ENCODE measurements at places on chromosomes 5 and 9. TPM values are rescaled to one million over a fixed set of nuclear protein-coding genes. Genes with fewer than 3 reads are reported as not detected.
A peak's percentile ranks its signal among the peaks of the same experiment; 100 is the strongest.

Gene MCC
- total RNA-seq = 8.1 TPM

Gene SLC35D2
- total RNA-seq = 35.0 TPM

Gene GRIA1
- total RNA-seq = 0.13 TPM

Gene TRPM3
- total RNA-seq = not detected

Gene SPINK6
- 1.2 TPM for total RNA-seq

Gene IL31RA
- total RNA-seq = 6.9 TPM

Gene PGM5
- total RNA-seq = 0.63 TPM

Gene LHX6
- total RNA-seq = 0.77 TPM

Gene FAM151B
- total RNA-seq = 0.27 TPM

GRCh38 chr9:115456515-115456914, 338.6 kb upstream of the TNC start:
- no peak for DNase-seq

- DNase-seq = no peak
These were observed 14.4 kb downstream of the SAP30L start for GRCh38 chr5:154460172-154460571.

- no peak for DNase-seq
These were observed 1.4 kb downstream of the MCCC2 start for GRCh38 chr5:71588533-71588885.

GRCh38 chr9:123816817-123817472, 113.0 kb downstream of the DENND1A start:
- peak; percentile 17 for DNase-seq

DNA sequence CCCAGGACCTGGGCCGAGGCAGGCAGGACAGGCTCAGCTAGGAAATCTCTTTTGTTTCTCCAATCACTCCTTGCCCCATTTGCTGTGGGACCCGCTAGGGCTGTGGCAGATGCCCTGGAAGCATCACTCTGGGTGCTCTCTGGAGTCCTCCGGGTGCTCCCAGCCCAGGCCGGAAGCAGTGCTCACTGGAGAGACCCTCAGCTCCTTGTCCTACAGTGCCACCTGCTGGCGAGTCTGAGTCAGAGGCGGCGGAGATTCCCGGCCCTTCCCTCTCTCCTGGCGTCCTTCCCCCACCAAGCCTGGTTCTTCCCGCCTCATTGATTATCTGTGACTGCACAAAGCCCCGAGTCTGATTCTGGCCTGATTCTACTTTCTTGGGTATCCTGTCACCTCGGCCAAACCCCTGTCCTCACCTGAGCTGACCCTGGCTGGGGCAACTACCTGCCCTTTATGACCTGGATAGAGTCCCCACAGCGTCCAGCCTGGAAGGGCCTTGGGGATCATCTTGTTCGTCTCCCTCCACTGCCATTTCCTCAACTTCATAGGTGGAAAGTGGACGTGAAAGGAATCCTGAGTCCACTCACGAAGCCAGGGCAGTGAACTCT, 7.3 kb upstream of the BARHL1 start:
- DNase-seq = peak; percentile 62

- no peak for DNase-seq
These were observed 157.4 kb upstream of the SPRY4 start for GRCh38 chr5:142482207-142482606.

DNA sequence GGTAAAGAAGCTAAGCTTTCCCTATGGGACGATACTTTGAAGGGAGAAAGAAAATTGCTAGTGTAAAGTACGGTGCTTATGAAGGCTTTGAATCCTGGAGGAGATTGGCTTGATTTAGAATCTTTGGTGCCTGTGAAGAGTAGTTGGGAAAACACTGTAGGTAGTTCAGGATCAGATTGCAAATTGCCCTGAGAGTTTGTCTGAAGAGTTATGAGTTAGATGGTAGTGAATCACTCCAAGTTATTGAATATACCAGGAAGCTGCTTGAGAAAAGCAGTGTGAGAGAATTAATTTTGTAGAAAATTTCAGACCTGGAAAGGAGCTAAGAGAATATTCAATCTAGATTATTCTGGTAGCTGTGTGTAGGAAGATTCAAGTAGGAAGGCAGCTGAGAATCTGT, 11.5 kb downstream of the MAN2A1 start:
- DNase-seq = no peak

GRCh38 chr9:16996901-16997491, 126.5 kb upstream of the BNC2 start:
- no peak for DNase-seq

- DNase-seq = no peak
These were observed 24.2 kb downstream of the PCDHGC5 start for GRCh38 chr5:141512911-141513626.

DNA sequence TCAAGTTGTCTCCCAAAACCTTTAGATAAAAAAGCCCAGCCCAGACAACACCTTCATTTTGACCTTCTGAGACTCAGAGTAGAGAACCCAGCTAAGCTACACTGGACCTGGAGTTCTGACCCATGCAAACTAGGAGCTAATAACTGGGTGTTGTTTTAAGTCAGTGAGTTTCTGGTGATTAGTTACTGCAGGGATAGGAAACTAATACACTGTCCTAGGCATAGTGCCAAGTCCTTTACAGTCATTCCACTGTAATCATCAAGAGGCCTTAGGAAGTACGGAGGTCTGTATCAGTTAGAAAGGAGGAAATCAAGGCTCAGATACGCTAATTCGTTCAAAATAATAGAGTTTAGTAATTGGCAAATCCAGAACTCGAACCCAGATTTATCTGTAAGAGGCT, 197.9 kb downstream of the KCTD16 start:
- DNase-seq = no peak

GRCh38 chr9:88949425-88949824, 41.8 kb upstream of the S1PR3 start:
- peak; percentile 39 for DNase-seq

- no peak for DNase-seq
These were observed 140.6 kb upstream of the RAD23B start for GRCh38 chr9:107142430-107142829.

GRCh38 chr5:175814691-175815090, 56.7 kb upstream of the CPLX2 start:
- DNase-seq = peak; percentile 84

DNA sequence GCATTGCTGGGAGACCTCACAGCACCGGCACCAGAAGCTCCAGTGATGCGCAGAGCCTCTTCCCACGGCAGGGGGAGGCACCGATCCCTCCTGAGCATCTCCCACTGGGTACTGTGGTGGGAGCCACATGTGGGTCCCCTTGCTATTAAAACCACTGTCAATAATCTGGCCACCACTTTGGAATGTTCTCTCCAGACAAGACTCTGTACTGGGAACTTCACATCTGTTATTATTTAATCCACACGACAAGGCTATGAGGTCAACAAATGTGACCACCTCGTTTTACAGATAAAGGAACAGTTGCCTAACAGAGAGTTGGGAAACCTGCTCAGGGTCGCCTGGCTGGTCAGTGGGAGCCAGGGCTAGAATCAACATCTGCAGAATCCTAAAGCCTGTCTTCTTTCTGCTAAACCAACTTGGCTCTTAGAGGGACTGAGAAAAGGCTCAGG, 72.7 kb downstream of the EPB41L4B start:
- DNase-seq = no peak

- DNase-seq = peak; percentile 3
These were observed 105.0 kb downstream of the FBXL7 start for GRCh38 chr5:15604986-15605385.

GRCh38 chr9:103037508-103038477, 42.7 kb downstream of the CYLC2 start:
- DNase-seq = peak; percentile 87

GRCh38 chr9:125509476-125509875, 197.5 kb downstream of the MAPKAP1 start:
- DNase-seq = no peak

DNA sequence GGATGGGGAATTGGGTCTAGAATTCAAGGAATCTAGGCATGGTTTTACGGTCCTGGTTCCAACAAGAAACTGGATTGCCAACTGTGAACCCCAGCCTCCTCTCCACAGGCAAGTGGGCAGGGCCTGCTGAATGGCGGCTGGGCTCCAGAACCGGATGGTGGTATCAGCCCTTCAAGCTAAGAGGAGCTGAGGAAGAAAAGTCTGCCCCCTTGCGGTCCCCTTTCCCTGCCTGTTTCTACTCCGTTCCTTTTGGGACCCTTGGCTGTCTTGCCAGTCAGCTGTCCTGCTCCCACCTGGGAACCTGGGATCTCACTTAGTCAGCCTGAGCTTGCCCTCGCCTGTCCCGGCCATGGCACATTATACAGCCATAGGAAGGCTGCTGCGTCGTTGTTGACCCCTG, 234.4 kb upstream of the DAPK1 start:
- DNase-seq = peak; percentile 7

All from HT1080 (cell line).